ENCODE measurements at places on chromosomes 1 and 21. TPM values are rescaled to one million over a fixed set of nuclear protein-coding genes. Genes with fewer than 3 reads are reported as not detected.

The BRINP2 gene
- total RNA-seq: not detected

GRCh38 chr1:40344597-40344996 lies 27.5 kb upstream of the COL9A2 start:
- H3K36me3 ChIP-seq: no peaks in the 10 kb centered on the region
- H3K27ac ChIP-seq: no peak overlapping the region
- H3K4me3 ChIP-seq: no peak overlapping the region
- DNase-seq: peak; percentile 52
- peaks cover 7% of the 10 kb centered on the region for H3K27me3 ChIP-seq
- no peaks in the 10 kb centered on the region for H3K4me1 ChIP-seq

The WARS2 gene
- 10.8 TPM for total RNA-seq

The TDRD10 gene
- total RNA-seq: 0.50 TPM

DNA sequence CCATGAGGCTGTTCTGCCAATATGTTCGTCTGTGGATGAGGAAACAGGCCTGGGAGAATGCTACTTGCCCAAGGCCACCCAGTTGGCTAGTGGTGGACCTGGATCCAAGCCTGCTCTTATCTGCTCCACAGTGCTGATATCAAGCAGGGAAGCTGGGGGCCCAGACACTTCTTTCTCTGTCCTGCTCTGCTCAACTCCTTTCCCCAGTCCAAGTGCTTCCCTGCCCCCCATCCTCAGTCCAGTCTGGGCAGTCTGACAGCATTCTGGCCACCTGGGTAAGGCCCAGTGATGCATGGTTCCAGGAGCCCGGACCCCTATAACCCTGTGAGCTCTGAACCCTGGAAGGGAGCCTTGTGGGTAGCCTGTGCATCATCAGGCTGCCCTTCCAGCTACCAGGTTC lies 4.2 kb upstream of the PAQR7 start:
- H3K4me1 ChIP-seq: peaks cover 6% of the 10 kb centered on the region
- no peaks in the 10 kb centered on the region for H3K27me3 ChIP-seq
- H3K27ac ChIP-seq: no peak overlapping the region

The FBXO28 gene
- total RNA-seq: 25.9 TPM

The FAM167B gene
- 3.9 TPM for total RNA-seq

The DMRTB1 gene
- not detected for total RNA-seq

The AUNIP gene
- not detected for total RNA-seq

DNA sequence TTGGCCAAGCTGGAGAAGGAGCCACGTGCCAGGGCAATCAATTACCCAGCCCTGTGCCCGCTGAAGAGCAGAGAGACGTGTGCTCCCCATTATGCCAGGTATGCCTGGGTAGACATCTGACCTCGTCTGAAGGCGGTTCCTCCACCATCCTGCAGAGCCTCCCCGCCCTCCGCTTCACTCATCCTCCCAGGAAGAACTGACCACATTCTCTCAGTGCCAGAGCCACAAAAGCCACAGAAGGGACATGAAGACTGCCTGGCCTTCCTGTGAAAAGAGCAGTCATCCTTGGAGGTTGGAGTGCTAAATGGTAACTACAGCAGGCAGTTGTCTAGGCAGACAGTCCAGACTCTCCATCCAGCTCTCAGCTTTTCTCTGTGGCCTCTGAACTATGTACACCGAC lies 12.0 kb downstream of the SYT2 start:
- H3K27ac ChIP-seq: no peak overlapping the region
- H3K27me3 ChIP-seq: peaks cover 7% of the 10 kb centered on the region
- H3K36me3 ChIP-seq: no peaks in the 10 kb centered on the region
- H3K4me1 ChIP-seq: no peaks in the 10 kb centered on the region

DNA sequence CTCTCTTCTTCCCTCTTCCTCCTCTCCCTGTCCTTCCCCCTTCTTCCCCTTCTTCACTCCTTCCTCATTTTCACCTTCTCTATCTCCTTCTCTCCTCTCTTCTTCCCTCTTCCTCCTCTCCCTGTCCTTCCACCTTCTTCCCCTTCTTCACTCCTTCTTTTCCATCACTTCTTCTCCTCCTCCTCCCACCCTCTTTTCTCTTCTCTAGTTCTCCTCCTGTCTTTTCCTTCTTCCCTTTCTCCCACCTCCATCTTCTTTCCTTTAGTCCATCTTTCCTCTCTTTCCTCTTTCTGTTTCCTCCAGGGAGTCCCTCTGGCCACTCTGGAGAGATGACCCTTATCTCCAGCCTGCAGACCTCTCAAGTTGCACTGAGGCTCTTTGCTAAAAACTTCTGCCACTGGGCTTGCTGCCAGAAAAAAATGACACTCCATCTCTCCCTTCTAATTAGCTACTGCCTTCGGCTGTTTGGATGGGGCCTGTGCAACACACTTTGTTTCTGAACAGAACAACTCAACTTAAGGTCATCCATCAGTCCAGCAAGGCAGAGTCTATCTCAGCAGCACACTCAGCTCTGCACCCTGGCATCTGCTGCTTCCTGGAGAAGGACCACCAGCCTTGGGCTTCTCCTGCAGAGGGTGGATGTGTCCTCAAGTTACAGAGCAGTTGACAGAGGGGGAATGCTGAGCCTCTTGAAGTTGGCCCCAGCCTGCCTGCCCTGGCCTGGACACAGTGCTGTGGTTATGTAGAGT lies 538.8 kb downstream of the MATN1 start:
- no peaks in the 10 kb centered on the region for H3K36me3 ChIP-seq
- H3K4me1 ChIP-seq: no peaks in the 10 kb centered on the region
- no peaks in the 10 kb centered on the region for H3K27me3 ChIP-seq
- no peak overlapping the region for H3K4me3 ChIP-seq
- DNase-seq: no peak

The OR2L5 gene
- total RNA-seq: not detected

GRCh38 chr1:70556541-70556940 lies 145.5 kb downstream of the CTH start:
- no peak overlapping the region for H3K27ac ChIP-seq
- H3K36me3 ChIP-seq: no peaks in the 10 kb centered on the region
- DNase-seq: no peak

- no peak overlapping the region for H3K27ac ChIP-seq
- no peak overlapping the region for H3K4me3 ChIP-seq
- no peaks in the 10 kb centered on the region for H3K27me3 ChIP-seq
Measured at GRCh38 chr1:4595341-4596225, 58.8 kb upstream of the AJAP1 start.

DNA sequence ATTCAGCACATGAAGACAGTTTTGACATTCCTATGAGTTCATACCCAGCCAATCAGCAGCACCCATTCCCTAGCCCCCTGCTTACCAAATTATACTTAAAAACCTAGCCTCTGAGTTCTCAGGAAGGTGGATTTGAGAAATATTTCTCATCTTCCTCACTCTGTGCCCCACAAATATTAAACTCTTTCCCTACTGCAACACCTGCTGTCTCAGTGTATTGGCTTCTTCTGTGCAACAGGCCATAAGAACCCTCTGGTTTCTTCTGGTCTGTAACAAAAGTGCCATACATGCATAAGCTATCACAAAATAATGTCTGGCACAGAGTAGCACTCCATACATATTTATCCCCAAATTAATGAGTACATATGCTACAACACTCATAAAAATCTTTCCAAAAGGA lies 387.4 kb upstream of the CAMK1G start:
- H3K4me1 ChIP-seq: no peaks in the 10 kb centered on the region
- DNase-seq: no peak
- no peaks in the 10 kb centered on the region for H3K36me3 ChIP-seq

GRCh38 chr21:45073301-45074047 lies 906 bp upstream of the ADARB1 start:
- H3K36me3 ChIP-seq: no peaks in the 10 kb centered on the region
- peak overlapping the region; percentile 93 for H3K27ac ChIP-seq
- H3K27me3 ChIP-seq: no peaks in the 10 kb centered on the region
- H3K4me1 ChIP-seq: peaks cover 31% of the 10 kb centered on the region
- DNase-seq: peak; percentile 63

The KRTAP12-3 gene
- total RNA-seq: not detected

The GREM2 gene
- 9.5 TPM for total RNA-seq

The ADAMTS4 gene
- total RNA-seq: 1.3 TPM

- H3K4me3 ChIP-seq: peak overlapping the region; percentile 70
- H3K36me3 ChIP-seq: no peaks in the 10 kb centered on the region
- no peaks in the 10 kb centered on the region for H3K4me1 ChIP-seq
- H3K27ac ChIP-seq: peak overlapping the region; percentile 71
- DNase-seq: peak; percentile 95
Measured at GRCh38 chr1:42924082-42924850, 34.4 kb downstream of the SLC2A1 start.

The BEND5 gene
- total RNA-seq: 3.7 TPM

DNA sequence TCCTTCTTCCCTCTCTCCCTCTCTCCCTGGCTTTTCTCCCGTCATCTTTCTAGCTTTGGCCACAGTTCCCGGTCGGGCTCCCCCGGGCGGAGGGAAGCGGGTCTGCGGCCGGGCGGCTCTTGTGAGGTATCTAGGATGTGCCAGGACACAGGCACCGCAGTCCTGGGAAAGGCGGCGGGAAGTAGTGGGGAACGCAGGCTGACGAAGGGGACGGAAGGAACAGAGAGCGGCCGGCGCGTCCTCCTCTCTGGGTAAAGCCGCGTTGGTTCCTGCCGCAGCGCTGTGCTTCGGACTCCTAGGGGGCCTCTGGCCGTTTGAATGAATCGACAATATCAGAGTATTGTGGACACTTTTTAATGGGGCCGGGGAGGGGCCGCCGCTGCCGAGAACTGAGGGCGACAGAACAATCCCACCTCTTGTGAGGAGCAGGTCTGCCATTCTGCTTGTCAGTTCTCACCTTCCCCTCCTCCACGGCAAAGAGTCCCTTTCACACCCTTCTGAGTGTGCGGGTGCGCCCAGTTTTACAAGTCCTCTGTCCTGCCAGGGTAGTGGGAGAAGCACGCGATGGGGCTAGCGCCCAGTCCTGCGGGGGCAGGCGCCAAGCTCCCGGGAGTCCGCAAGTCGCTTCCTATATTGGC lies 1.2 kb upstream of the LHX9 start:
- H3K36me3 ChIP-seq: no peaks in the 10 kb centered on the region
- peaks cover 53% of the 10 kb centered on the region for H3K4me1 ChIP-seq
- DNase-seq: peak; percentile 61
- peaks cover 99% of the 10 kb centered on the region for H3K27me3 ChIP-seq

DNA sequence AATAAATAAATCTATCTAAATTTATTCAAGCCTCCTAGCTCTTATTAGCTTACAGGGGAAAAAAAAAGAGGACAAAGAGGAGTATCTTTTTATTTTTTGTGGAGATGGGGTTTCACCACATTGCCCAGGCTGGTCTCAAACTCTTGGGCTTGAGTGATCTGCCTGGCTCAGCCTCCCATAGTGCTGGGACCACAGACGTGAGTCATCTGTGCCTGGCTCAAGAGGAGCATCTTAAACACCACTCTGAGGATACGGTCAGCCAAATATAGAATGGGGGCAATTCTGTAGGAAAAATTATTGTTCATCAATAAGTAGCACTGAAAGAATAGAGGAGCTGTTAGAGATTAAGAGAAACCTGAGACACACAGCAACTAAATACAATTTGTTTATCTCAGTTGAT lies 24.1 kb downstream of the SLC45A3 start:
- no peak overlapping the region for H3K4me3 ChIP-seq
- H3K36me3 ChIP-seq: no peaks in the 10 kb centered on the region
- DNase-seq: no peak
- no peak overlapping the region for H3K27ac ChIP-seq

DNA sequence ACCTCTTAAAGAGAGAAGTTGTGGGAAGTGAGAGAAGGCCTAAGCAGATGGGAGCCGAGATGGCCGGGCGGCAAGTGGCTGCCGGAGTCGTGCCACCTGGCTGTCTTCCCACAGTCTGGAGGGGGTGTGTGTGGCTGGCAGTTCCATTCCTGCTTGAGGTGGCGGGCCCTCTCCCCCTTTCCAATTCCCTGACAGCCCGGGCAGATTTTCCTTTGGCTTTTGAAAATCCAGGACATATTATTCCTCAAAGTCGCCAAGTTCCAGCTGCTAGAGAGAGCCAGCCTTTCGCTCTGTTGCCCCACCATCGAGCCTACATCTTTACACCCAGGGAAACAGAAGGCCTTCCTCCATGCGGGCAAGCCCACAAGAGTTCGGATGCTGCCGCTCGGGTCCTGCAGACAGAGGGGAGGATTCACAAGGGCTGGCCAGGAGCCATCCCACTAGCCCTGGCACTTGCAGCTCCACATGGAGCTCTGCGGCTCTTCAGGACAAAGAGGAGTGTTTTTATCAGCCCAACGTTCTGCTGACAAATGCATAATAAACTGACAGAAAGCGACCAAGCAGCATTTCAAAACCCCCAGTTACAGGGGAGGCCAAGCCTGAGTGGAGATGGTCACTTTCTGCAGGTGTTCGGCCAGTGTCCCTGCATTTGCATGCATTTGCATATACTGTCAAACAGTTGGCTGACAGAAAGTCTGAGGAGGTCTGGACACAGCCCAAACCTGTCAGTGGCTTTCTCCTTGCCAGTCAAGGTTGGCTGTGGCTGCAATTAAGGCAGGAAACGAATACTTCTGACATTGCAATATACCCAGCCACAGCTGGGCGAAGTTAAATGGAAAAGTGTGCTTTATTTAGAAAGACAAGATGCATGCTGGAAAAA lies 45.9 kb downstream of the OLIG1 start:
- no peaks in the 10 kb centered on the region for H3K4me1 ChIP-seq
- no peak overlapping the region for H3K4me3 ChIP-seq

The C1orf115 gene
- 4.7 TPM for total RNA-seq

DNA sequence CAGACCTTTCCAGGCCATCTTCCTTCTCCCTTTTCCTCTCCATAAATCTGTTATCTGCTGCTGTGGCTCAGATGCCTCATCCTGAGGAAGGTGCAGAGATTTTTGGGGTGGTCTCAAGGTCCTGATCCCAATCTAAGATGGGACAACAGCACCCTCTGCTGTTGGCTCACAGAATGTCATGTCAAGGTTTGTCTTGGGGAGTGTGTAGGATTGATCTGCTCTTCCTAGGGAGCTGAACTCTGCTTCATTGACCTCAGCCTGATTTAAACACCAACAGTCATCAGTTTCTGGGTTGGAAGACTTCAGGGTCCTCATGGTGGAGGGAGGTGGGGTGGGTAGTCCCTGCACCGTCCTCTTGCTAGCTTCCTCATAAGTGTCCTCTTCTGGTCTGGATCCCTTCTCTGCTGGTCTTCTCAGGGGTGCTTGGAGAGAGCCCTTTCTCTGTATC lies 62.8 kb upstream of the LAX1 start:
- no peaks in the 10 kb centered on the region for H3K27me3 ChIP-seq
- H3K27ac ChIP-seq: no peak overlapping the region
- peaks cover 13% of the 10 kb centered on the region for H3K36me3 ChIP-seq
- H3K4me1 ChIP-seq: no peaks in the 10 kb centered on the region

GRCh38 chr1:207841293-207841692 lies 69.6 kb downstream of the CD34 start:
- no peak overlapping the region for H3K27ac ChIP-seq
- no peak overlapping the region for H3K4me3 ChIP-seq
- H3K27me3 ChIP-seq: no peaks in the 10 kb centered on the region
- DNase-seq: no peak
- peaks cover 70% of the 10 kb centered on the region for H3K4me1 ChIP-seq
- no peaks in the 10 kb centered on the region for H3K36me3 ChIP-seq

The CCDC27 gene
- total RNA-seq: not detected

The NPR1 gene
- 10.1 TPM for total RNA-seq

The IL20 gene
- total RNA-seq: not detected

The CLCA2 gene
- total RNA-seq: not detected

The TMOD4 gene
- 102 TPM for total RNA-seq

GRCh38 chr1:227543283-227544066 lies 19.9 kb upstream of the ZNF678 start:
- peak overlapping the region; percentile 83 for H3K27ac ChIP-seq
- H3K4me3 ChIP-seq: peak overlapping the region; percentile 94
- no peak for DNase-seq
- H3K4me1 ChIP-seq: peaks cover 8% of the 10 kb centered on the region

GRCh38 chr1:53061859-53062707 lies at the start of gene PODN:
TSS of gene PODN (plus strand) at chr1:53062213. CDS start at chr1:53069856, 7,643 bp downstream.
- H3K27me3 ChIP-seq: peaks cover 5% of the 10 kb centered on the region
- peak; percentile 71 for DNase-seq
- peak within 1 kb of the TSS; percentile 27 for H3K27ac ChIP-seq
- no peaks in the 10 kb centered on the region for H3K36me3 ChIP-seq

- H3K27ac ChIP-seq: no peak overlapping the region
- no peaks in the 10 kb centered on the region for H3K36me3 ChIP-seq
- H3K4me3 ChIP-seq: no peak overlapping the region
Measured at GRCh38 chr1:219523411-219523810, 89.5 kb downstream of the ZC3H11B start.

The FAM163A gene
- 0.15 TPM for total RNA-seq

All from psoas muscle (tissue), 8 donors.